Fibroblast of lung (primary cell): ENCODE measurements at places on chromosomes 2 and 18.
A peak's percentile ranks its signal among the peaks of the same experiment; 100 is the strongest.

GRCh38 chr2:236705295-236706105, 135.9 kb downstream of the ACKR3 start:
- peak; percentile 27 for DNase-seq

DNA sequence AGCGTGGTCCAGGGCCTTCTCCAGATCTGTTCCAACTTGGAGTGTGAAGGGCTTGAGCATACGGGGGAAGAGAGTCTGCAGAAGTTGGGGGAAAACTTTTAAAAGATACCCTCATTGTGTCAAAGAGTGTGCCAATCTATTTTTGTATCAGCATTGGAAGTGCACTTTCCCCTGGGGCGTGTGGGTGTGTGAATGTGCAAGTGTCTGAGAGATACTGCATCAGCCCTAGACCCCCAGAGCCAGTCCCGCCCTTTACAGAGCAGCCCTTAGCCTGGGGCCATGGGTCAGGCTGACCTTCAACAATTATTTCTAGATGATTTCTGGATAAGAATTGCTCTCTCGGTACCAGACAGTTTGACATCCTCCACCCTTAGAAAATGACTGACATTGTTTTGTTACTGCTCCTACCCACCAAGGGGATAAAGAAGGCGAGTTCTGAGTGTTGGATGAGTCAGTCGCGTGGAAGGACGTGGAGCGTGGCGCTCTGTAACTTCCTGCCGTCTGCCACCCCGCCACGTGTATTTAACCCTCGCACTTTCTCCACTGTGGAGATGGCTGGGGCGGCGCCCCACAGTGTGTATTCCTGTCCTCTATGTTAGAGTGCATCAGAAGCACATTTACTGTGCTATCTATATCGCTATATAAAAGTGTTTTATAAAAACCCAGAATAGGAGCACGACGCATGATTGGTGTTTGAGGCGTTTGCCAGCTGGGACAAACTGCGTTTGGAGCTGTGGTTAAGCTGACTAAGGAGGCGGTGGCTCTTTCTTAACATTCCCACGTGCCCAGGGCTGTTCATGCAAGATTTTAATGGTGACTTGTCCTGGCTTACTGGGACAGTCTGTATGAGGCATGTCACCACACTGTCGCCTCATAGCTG, 122.6 kb downstream of the CABLES1 start:
- DNase-seq, result peak; percentile 85

GRCh38 chr2:3210257-3210656, 167.4 kb downstream of the EIPR1 start:
- no peak for DNase-seq

GRCh38 chr2:73700131-73700611, 37.0 kb downstream of the TPRKB start:
- DNase-seq, result peak; percentile 52

GRCh38 chr2:74653589-74653984, 460 bp upstream of the SEMA4F start:
- no peak for DNase-seq

GRCh38 chr2:49359721-49360406, 205.5 kb upstream of the FSHR start:
- no peak for DNase-seq
